Panc1 (cell line): ENCODE measurements at places on chromosomes 6 and 20.

DNA sequence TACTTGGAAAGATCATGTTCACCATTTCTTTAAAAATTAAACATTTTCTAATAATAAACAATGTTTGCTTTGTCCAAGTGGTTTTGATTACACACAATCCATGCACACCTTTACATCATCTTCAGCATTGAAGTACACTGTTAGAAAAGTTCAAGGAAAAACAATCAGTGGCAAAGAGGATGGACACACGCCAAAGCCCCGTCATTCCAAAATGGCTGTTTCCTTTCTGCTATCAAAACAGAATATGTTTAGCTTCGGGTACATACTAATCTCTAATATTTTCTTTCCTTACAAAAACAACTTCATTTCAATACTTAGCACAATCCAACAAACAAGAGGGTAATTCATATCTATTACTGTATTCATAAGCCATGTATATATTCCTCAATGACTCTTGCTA is 24.5 kb downstream of the REPS1 start:
- H3K27ac ChIP-seq: no peak overlapping the region
- H3K27me3 ChIP-seq: no peaks in the 10 kb centered on the region
- DNase-seq: no peak
- no peaks in the 10 kb centered on the region for H3K36me3 ChIP-seq
- no peaks in the 10 kb centered on the region for H3K4me1 ChIP-seq

- H3K27me3 ChIP-seq: no peaks in the 10 kb centered on the region
- H3K27ac ChIP-seq: peak overlapping the region; percentile 89
- H3K36me3 ChIP-seq: no peaks in the 10 kb centered on the region
These were observed 17.4 kb upstream of the SLCO4A1 start for GRCh38 chr20:62624719-62625453.

- H3K4me1 ChIP-seq: no peaks in the 10 kb centered on the region
- no peak for DNase-seq
- H3K36me3 ChIP-seq: no peaks in the 10 kb centered on the region
These were observed 542.8 kb downstream of the CDH26 start for GRCh38 chr20:60501048-60501447.

GRCh38 chr6:31075528-31075927 is 36.8 kb downstream of the C6orf15 start:
- H3K36me3 ChIP-seq: no peaks in the 10 kb centered on the region
- no peak for DNase-seq
- no peak overlapping the region for H3K27ac ChIP-seq
- H3K4me1 ChIP-seq: peaks cover under 1% of the 10 kb centered on the region
- H3K27me3 ChIP-seq: no peaks in the 10 kb centered on the region

DNA sequence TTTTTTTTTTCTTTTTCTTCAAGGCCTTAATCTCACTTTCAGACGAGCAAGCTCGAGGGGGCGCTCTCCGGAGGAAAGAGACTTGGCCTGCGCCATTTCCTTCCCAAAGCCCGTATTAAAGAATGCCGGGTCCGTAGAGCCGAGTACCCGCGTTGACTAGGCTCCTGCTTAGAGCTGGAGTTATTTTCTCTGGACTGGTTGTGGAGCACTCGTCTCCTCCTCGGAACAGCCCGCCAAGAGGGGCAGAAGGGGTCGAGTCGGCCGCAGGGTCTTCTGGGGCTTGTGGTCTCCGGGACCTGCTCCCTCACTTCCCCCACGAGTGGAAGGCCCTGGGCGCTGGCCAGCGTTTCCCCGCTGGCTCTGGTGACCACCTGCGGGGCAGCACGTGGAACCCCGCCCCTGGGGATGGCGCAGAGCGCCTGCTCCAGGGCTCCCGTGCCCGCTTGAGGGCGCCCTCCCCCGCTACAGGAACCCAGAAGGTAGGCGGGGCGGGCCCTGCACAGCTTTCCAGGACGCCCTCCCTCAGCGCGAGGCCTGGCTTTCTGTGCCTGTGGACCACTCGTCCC is 2.7 kb upstream of the MEI4 start:
- H3K36me3 ChIP-seq: no peaks in the 10 kb centered on the region
- peak; percentile 4 for DNase-seq
- no peaks in the 10 kb centered on the region for H3K27me3 ChIP-seq
- H3K27ac ChIP-seq: peak overlapping the region; percentile 57
- peak overlapping the region; percentile 48 for H3K4me3 ChIP-seq
- peaks cover 6% of the 10 kb centered on the region; the same call in 1 of the 2 replicates for H3K4me1 ChIP-seq
